ENCODE measurements at places on chromosomes 5 and 9.

DNA sequence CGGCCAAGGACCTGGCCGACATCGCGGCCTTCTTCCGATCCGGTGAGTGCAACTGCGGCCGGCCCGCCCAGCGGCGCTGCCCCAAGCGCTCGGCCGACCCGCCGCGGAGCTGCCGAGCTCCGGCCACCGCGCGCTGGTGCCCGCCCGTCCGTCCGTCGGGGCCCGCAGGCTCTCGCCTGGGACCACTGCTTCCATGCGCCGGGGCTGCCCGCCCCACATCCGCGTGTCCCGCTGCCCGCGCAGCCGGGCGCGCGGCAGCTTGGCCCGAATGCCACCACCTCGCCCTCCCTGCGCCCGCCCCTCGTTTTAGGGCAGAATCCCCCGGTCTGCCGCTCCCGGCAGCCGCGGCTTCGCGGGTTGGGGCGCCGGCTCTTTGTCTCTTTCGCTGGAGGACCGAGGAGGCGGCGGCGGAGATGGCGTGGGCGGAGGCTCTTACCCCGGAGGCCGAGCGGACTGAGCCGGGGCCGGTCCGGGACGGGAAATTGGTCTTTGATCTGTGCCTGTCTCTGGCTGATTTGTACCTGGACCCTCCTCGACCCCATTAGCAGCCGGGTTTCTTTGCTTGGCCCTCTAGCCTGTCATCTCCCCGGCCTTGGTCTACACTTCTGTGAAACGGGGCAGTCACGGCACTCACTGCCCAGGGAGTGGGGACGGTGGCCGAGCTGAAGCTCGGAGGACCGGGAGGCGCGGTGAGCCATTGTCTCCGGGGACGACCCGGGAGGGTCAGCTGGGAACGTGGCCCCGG, 871 bp downstream of the TRIO start:
- DNase-seq, result no peak

- peak; percentile 41 for DNase-seq
Measured at GRCh38 chr5:80082731-80083100, 47.6 kb downstream of the THBS4 start.

DNA sequence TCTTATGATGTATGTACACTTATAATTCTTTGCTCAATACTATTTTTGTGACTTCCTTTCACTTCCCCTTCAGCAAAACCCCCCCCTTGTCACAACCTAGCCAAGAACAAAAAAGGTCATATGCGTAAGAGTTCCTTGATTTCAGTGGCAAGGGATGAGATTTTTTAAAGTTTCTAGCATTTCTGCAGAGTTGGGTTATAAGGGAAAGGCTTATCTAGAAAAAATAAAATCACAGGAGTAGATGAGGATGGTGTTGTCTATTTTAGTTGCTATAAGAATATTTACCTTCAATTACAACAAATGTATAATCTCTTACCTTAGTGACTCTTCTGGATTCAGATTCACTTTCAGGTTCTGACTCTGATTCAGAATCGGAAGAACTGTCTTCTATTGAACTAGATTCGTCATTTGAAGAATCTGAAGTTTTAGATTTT, 184.6 kb downstream of the AP3B1 start:
- DNase-seq, result no peak

- DNase-seq, result no peak
Measured at GRCh38 chr9:124020520-124021384, 9.2 kb downstream of the LHX2 start.

DNA sequence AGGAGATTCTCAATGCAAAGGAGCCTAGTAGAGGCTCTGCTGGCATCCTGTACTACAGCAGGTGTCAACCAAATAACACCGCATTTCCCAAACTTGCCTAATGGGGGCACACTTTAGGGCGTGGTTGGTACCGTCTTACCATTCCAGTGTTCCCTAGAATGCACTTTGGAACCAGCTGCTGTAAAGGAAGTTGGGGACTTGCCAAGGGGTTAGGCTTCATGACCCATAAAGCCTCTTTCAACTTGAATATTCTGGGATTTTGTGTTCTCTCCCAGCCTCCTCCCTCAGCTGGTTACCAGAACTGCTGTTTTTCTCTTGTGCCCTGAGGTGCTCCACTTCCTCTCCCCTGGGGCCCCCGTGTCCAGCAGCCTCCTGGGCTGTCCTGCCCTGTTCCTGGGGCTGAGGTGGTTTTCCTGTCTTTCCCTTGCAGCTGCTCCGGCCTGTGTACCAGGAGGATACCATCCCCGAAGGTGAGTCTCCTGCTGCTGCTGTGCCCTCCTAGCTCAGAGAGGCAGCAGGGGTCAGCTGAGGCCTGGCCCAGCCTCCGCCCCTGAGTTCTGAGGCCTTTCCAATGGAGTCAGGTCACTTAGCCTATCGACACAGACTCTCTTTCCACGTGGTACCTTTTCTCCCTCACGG, 44.7 kb downstream of the RGS3 start:
- no peak for DNase-seq

DNA sequence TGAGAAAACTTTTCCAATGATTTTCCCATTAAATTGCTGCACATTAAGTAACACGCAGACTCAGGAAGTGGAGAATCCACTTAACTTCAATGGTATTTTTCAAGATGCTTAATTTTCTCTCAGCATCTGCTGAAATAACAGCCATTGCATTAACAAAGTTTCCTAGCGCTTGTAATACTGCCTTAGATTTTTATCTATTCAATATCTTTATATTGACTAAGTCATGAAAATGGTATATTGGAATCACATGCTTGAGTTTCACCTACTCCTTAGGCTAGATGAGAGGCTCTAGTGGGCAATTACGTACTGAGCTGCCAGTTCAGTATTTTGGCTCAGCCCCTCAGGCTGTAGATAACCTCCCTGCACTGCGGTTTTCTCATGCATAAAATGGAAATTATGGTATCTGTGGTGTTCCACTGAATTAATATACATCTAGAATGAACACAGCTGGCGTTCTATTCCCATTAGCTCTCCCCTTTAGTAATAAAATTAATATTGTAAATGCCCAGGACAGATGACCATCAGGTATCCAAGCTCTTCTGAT, 112.9 kb downstream of the MTX3 start:
- DNase-seq, result no peak

- no peak for DNase-seq
Measured at GRCh38 chr9:20508242-20508641, 114.1 kb downstream of the MLLT3 start.

GRCh38 chr9:77820293-77820954, 172.3 kb upstream of the GNA14 start:
- DNase-seq, result no peak

DNA sequence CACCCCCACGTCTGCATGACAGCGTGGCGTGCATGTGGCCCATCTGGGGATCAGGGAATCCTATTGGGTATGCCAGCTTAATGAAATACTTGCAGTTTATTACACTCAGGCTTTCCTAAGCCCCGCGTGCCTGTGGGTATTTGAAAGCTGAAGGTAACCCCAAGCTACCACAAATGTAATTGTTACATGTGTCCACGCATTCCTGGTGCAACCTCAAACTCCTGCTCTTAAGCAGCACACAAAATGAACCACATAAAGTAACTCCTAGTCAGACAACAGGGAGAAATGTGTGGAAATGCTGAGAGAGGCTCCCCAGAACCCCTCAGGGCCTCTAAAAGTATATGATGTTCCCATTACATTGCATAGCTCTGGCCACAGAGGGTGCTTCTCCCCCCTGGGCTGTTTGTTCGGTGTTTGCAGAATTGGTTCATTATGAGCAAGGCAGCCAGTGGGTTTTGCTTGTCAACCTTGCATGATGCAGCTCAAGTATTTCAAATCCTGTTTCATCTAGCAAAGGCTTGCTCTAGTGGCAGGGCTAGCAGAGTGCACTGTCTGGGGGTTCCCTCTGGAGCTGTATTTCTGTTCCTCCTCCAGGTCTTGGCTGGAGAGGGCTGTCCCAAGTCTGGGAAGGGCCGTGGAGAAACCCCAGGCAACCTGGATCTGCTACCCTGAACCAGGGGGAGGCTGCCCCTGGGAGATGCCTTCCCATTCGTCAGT, 1.8 kb upstream of the DCANP1 start:
- DNase-seq, result no peak

DNA sequence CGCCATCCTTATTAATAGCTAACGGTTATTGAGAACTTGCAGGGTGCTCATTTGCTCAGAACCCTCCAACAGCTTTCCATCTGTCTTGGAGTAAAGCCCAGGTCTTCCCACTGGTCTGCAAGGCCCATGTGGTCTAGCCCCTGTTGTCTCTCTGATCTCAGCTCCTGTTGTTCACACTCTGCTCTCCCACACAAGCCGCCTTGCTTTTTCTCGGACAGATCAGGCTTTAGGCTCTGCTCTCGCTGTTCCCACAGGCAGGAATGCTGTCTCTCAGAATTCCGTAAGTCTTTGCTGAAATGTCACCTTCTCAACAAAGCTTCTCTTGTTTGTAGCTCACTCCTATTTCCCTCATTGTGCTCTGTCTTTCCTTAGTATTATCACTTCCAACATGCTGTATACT, 34.3 kb downstream of the GPR107 start:
- DNase-seq, result no peak

- no peak for DNase-seq
Measured at GRCh38 chr9:19533373-19533772, 124.6 kb downstream of the ACER2 start.

GRCh38 chr5:177402271-177403043, 2.0 kb upstream of the PFN3 start:
- DNase-seq, result peak; percentile 91

Data from Caco-2 (cell line).